ENCODE measurements at places on chromosomes 12 and 14. TPM values are rescaled to one million over a fixed set of nuclear protein-coding genes. Genes with fewer than 3 reads are reported as not detected.

Gene PYGL
- 65.6 TPM for total RNA-seq

Gene ADCY4
- total RNA-seq: 42.7 TPM

Gene NOVA1
- 3.4 TPM for total RNA-seq

Gene PRIMA1
- total RNA-seq: 3.0 TPM

Gene CLEC4E
- total RNA-seq: 21.5 TPM

Gene RACGAP1
- total RNA-seq: 13.7 TPM

Gene ATF7IP
- total RNA-seq: 76.9 TPM

Gene SLC7A7
- total RNA-seq: 157 TPM

Gene SALL2
- total RNA-seq: 7.1 TPM

Gene GALNT16
- total RNA-seq: 3.5 TPM

Gene CBLN3
- 2.3 TPM for total RNA-seq

Gene GLTP
- 45.3 TPM for total RNA-seq

Gene INHBC
- total RNA-seq: not detected

GRCh38 chr12:2654311-2654710, 140.5 kb upstream of the FKBP4 start:
- DNase-seq: no peak

- DNase-seq: no peak
These were observed 976.2 kb upstream of the LRFN5 start for GRCh38 chr14:40630471-40630870.

- DNase-seq: no peak
These were observed 4.8 kb downstream of the PRKCH start for GRCh38 chr14:61326146-61326545.

GRCh38 chr14:35146711-35147149, 24.4 kb downstream of the PRORP start:
- DNase-seq: no peak

GRCh38 chr12:71870416-71870815, 30.9 kb downstream of the TBC1D15 start:
- DNase-seq: no peak

- DNase-seq: no peak
These were observed 145.6 kb upstream of the SLCO1B1 start for GRCh38 chr12:20985399-20985798.

DNA sequence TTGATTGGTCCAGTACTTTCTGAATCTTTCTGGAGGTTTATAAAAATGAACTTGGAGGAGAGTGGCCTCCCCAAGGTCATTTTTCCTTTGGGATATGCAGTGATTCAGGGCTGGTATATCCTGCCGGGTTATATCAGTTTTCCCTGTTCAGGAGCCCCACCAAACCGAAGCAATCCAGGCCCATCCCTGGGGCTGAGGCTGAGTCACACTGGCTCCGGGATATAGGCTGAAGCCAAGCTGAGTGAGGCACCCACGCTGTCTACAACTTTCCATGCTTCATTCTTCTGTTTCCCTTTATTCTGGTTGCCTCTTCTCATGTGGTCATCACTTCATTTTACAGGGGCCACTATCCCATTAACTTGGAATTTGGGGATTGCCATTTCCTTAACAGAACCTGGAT, 3.4 kb downstream of the SSPN start:
- DNase-seq: no peak

- no peak for DNase-seq
These were observed 428.3 kb upstream of the NOVA1 start for GRCh38 chr14:27026097-27026496.

DNA sequence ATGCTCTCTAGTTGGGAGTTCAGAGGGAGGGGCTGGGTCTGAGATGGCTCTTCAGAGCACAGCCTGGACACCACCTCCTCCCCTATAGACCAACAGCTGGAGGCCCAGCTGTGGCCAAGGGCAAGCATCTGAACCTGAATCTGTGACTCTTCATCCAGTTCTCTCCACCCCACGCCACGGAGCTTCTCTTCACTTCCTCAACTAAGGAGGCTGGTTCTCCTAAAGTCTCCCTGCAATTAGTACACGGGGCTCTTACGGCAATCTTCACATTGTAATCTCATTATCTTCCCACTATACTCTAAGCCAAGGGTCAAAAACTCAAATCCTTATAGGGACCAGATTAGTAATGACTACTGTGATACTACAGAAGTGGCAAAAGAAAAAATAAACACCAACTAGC, 9.8 kb downstream of the NRDE2 start:
- DNase-seq: no peak

GRCh38 chr12:72272091-72272661, at the start of gene TRHDE:
Gene TRHDE, plus strand, starts transcription at chr12:72272370. Its CDS starts 274 bp downstream, at chr12:72272644.
- peak; percentile 68 for DNase-seq

GRCh38 chr14:64681796-64682710, 22.2 kb upstream of the PLEKHG3 start:
- peak; percentile 59 for DNase-seq

DNA sequence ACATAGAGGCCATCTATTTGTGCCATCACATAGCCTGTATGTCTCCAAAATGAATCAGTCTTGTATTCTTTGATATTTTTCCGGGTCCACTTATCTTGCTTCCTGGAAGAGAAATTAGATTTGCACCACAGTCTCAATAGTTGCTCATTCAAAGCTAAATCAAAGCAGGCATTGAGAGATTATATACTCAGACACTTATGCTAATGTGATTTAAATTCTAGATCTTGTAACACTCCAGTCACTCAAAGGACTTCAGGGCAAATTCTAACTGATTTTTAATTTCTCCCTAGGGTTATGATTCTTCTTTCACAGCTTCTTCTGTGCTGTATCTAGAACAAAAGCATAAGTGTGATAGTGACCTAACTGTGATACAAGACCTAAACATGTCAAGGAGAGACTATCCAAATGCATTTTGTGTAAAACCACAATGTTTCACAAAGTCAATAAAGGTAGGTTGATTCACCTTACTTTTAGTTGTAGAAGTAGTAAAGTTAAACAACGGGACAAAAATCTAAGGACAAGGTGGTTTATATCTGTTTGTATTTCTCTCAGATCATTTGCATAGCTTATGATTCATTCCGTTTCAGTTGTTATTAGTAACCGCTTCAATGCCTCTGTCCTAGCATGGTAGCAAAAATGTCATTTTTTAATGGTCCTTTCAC, 26.8 kb downstream of the PLBD1 start:
- DNase-seq: no peak

DNA sequence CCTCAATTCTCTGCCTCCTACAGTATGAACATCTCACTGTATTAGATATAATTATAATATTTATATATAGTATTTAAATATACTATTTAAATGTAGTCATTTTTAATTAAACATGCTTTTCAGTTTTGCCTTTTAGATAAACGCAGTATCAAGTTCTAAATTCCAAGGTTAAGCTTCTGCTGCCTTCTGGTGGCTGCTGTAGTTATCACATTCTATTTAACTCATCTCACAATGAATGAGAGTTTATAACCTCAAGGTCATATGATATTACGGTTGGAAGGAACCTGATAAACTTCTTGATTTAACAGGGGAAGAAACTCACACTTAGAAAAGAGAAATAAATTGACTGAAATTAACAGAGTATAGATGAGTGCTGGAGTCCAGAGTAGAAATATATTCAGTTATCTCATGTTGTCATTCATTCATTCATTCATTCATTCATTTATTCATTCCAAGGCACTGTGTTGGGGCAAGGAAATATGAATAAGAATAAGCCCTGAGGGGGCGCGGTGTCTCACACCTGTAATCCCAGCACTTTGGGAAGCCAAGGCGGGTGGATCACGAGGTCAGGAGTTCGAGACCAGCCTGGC, 31.9 kb downstream of the GUCY2C start:
- no peak for DNase-seq

DNA sequence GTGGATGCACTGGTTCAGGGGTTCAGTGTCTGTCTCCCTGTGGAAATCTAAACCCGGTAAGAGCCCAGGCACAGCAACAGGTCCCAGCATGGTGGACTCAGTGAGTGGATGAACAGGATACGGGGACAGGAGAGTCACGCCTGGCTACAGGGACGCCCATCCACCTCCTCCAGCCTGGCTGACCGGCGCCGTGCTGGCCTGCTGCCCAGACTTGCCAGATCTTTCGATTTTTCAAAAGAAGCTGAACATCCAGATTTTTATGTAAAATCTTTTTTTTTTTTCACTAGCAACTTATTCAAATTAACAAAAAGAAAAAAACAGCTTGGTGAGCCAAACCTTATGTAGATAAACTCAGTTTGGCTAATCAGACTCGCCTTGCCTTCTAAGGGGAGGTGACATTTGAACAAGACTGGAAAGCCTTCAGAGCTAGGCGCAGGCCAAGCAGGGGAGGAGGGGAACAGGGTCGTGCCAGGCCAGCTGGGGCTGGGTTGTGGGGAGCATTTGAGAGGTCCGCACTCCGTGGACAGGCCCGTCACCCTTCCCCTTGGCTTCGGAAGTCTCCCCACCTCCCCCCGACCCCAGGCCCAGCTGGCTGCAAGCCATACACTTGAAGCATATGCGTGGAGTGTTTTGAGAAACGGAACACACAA, 87.8 kb upstream of the NCOR2 start:
- no peak for DNase-seq

- no peak for DNase-seq
These were observed 372.1 kb upstream of the FAR2 start for GRCh38 chr12:28776913-28777422.

- no peak for DNase-seq
These were observed 49.6 kb upstream of the HECTD1 start for GRCh38 chr14:31257244-31257553.

- no peak for DNase-seq
These were observed 73.0 kb downstream of the RMST start for GRCh38 chr12:97535582-97535981.

DNA sequence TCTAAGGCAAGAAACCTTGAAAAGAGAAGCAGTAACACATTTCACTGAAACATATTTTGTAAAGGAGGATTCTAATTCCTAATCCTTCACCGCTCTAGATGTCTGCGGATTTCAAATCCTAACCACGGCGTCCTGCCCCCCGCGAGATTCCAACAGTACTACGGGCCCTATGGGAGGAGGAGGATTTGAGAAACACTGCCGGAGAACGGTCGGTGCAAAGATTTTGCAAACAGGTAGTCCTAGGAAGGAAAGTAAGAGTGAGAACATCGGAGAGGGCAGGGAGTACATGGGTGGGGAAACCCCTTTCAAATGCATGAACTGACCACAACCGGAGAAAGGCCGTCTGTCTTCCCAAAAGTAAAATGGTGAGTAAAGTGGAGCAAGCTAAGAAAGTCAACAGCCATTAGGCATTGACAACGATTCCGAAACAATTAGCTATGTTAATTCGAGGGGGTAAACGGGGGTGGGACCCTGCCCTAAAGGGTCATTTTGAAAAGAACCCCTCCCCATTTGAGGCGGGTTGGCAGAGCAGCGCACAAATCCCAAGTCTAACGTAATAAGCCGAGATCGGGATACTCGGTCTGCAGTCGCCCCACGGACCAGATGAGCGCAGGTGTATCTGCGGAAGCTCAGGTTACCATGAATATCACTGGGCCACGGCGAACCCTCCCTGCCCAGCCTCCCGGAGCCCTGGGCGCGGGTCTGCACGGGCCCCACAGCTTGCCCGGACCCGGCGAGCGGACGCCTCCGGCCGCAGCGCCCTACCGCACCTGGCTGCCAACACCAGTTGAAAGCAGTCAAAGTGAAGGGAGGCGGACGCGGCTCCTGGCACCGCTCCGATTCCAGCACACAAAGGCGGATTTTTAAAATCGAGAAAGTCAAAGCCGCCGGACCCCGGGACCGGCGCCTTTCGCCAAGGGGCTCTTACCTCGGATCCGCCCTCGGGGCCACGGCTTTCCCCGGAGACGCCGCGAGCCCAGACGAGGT, 662 bp downstream of the EPS8 start:
- DNase-seq: peak; percentile 62

DNA sequence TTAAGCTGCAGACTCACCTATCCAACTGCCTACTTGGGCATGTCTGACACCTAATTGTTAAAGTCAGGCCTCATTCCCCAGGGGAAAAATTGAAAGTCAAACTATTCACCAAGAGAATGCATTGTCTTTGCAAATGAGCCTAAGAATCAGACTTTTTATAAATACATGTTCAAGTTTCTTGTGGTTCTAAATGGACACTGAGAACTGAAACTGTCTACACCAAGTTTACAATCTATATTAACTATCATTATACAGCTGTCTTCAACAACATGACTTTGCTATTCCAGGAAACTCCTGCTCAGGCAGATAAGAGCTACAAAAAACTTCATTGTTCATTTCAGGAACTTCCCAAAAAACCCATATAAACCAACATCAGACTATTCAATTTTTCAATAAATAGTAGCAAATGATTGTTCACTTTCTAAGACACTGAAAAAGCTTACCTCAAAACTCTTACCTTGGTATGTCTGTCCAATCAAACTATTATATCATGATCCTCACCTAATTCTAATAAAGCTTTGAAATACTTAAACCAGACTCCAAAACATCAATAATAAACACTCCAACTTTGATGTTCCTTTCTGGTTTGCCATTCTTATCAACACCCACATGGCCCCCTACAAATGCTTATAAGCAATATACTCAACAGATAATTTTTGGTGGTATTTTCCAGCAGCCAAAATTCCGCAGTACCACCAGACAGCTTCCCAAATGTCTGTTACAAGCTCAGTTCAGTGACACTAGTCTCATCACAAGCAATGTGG, 24.2 kb downstream of the CDK17 start:
- no peak for DNase-seq

DNA sequence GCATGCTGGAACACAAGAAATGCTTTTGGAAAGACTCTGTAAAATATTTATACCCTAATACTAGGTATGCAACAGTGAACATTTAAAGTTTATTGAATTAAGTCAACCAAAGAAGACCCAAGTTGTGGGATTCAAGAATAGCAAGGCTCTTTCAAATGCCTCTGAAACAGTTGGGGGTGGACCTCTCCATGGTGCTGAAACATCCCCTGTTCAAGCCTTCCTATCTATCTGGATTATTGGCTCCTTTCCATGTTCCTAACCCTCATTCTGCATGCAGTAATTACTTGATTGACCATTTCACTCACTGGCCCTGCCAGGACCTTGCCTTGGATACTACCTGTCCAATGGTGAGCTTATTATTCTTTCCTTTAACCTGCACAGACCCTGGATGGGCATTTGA, 349.7 kb downstream of the NRXN3 start:
- no peak for DNase-seq

DNA sequence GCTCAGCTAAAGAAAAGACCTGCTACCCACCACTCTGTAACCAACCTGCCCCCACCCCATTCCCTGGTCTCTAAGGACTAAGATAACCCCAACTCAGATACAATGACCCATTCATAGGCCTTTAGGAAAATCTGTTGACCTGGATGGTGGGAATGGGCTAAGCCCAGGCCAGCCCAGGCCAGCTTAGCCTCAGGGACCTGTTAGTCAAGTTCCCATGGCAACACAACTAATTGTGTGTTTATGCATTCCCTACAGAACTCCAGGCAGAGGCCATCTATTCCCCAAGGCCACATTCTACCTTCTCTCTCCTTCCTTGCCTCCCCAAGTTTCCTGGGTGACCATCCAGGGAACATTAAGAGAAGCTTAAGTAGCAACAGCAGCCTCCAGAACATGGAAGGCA, 16.1 kb upstream of the KRT8 start:
- DNase-seq: no peak
